ENCODE measurements at places on chromosomes 16 and 17.

GRCh38 chr16:79168321-79168720, 432.2 kb downstream of the MAF start:
- no peak for DNase-seq

DNA sequence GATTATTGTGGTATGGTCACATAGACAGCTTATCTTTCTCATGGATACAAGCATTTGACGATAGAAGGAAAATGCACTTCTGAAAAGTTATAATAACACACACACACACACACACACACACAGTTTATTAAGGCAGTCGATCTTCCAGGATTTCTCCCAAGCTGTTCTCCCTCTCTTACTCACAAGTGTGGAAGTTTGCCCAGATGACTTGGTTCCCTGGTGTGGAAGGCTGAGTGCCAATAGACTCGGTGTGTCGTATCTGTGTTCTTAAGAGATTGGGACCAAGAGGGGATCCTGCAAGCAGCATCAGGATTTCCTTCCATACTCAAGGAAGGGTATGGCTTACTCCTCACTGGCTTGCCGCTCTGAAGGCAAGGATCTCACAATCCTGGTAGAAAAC, 279.6 kb downstream of the HS3ST3B1 start:
- no peak for DNase-seq

DNA sequence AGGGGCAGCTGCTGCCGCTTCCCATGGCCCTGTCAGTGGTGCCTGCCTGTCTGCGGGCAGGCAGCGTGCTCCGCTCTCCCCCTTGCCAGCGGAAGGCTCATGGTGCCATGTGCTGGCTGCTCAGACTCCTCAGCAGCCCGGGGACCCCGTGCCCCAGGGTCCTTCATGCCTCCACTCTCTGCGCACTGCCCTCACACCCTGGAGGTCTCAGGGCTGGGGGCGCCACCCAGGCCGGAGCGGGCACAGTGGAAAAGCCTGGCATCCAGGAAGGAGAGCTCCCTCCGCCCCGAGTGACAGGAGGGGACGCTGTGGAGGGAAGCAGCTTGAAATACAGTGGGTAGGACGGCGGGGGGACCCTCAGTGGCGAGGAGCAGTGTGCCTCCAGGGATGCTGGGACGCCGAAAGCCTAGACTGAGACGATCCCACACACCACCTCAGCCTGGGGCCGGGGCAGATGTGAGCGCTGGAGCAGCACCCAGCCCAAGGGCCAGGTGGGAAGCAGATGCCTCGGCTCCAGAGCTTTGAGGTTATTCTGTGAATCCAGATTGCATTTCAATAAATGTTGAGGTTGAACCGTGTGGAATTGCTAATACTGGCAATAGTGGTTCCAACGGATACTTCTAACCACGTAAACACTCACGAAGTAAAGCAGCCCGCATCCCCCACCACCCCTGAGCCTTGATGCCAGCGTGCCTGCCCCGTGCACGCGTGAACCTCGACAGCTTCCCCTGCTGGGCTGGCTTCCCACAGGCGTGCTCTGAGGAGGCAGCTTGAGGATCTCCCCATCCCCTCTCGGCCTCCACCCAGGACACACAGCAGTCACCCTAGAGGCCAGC, 6.5 kb downstream of the TMEM204 start:
- DNase-seq = no peak

DNA sequence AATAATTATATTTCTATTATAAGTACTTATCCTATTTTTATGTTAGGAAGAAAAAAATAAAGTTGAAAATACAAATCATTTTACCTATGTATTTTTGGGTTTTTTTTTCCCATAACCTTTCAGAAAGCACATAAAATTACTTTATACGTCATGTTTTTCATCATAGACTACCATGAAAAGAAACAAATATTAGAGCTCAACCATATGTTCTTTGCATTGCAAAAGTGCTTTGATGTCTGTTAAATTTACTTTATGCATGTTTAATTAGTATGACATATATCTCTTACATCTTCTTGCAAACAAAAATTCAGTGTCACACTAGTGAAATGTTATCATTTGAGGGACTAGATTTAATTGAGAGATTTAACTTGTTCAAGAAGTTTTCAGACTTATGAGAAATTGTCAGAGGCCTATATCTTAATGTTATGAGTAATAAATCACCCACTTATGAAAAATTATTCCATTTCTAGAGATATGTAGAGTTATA, 24.0 kb downstream of the BRIP1 start:
- no peak for DNase-seq

GRCh38 chr16:80704751-80705505, 99.5 kb downstream of the CDYL2 start:
- DNase-seq = peak; percentile 20

- no peak for DNase-seq
Measured at GRCh38 chr17:19449656-19450055, 38.6 kb downstream of the RNF112 start.

DNA sequence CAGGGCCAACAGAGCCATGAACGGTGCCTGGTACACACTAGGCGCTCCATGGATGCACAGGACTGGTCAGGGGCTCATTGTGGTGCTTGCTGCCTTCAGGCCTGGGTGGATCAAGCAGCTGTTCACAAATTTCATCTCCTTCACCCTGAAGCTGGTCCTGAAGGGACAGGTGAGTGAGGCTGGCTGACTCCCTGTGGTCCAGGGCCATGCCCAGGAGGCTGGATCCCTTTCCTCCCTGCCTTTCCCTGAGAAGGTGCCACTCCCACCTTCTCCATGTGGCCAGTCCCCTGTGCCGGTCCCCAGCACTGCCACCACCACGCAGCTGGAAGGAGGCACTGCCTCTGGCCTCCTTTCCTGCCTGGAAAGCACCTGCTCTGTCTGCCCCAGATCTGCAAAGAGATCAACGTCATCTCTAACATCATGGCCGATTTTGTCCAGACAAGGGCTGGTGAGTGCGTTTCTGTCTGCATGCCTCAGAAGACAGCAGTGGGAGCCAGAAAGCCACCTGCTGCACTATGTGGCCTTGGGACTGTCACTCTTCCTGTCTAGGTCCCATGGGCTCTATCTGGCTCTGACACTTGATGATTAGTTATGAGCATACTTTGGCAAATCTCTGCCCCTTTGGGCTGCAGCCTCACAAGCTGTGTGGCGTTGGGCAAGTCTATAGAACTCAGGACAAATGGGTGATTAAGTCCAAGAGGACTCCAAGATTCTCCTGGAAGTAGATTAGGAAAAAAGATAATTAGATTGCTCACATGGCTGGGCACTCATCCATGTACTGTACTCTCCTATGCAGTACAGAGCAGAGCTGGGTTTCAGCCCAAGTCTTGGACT, 9.4 kb downstream of the CETP start:
- no peak for DNase-seq

Data from islet precursor cell (in vitro differentiated cells).